ENCODE measurements at places on chromosomes 6 and 20.

DNA sequence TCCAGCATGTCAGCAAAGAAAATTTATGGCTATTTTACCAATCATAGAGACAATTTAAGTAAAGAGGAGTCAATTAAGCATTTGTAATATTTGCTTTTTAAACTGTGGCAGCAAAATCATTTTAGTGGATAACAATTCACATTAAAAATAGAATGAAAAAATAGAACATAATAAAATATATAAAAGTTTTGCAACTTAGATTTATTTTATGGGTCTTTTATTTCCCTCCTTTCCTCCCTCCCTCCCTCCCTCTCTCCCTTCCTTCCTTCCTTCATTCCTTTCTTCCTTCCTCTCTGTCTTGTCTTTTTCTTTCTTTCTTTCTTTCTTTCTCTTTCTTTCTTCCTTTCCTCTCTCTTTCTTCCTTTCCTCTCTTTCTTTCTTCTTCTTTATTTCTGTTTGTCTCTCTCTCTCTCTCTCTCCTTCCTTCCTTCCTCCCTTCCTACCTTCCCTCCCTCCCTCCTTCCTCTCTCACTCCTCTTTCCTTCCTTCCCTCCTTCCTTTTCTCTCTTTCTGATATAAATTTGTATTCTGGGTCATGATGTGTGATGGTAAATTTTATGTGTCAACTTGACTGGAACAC is 610.9 kb upstream of the CITED2 start:
- DNase-seq = no peak

DNA sequence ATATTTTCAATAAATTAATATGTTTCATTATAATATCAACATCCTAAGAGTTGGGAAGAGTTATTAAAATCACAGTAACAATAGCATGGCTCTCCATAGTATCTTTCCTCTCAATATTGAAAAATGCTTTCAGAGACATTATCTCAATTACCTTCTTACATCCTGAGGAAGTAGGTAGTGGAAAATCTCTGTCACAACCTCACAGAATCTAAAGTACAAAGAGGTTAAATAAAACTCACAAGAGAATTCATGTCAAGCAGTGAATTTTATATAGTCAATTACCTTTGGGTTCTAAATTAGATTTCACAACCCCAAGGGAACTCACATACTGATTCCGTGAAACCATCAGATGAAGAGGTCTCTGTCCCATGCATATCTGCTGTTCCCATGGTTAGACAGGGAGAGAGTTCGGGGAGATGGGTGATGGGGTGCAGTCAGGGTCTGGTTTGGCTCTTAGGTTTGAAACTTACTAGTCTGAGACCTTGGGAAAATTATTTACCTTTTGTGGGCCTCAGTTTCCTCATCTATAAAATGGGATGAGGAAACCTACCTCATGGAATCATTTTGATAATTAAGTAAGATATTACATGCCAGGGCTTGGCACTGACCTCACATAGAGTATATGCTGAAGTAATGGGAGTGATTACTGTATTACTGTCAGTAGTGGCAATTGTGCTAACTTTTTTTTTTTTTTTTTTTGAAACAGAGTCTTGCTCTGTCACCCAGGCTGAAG is 74.0 kb upstream of the SNX9 start:
- DNase-seq = no peak

GRCh38 chr6:23414051-23414445 is 712.0 kb upstream of the NRSN1 start:
- no peak for DNase-seq

GRCh38 chr6:15106958-15107643 is 138.8 kb upstream of the JARID2 start:
- no peak for DNase-seq

DNA sequence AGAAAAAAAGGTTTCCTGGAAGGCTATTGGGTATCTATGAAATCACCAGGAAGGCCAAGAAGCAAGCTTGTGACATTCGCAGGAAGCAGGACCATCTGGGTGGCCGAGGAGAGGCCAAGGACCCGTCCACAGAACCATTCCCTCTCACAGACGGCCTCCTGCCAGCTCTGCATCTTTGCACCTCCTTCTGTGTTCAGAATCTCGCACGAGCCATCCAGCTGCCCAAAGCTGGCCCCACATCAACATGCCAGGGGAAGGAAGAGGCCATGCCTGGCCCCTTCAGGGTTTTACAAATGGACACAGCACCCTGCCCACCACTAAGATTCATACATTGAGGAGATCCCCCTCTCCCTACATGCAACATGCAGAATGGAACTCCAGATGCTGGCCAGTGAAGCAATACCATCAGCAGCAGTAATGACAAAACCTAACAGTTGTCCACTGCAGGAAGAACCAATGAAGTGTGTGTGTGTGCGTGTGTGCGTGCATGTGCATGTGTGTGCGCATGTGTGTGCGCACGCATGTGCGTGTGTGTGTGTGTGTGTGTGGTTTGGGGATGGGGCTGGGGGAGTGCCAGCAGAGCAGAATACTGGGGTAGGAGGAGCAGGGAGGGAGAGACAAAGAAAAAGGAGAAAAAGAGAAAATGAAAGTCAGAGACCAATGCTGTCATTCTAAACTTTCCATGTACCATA is 184.2 kb upstream of the FOXQ1 start:
- no peak for DNase-seq

- no peak for DNase-seq
Observed at GRCh38 chr20:32387252-32387651, 29.1 kb downstream of the ASXL1 start.

DNA sequence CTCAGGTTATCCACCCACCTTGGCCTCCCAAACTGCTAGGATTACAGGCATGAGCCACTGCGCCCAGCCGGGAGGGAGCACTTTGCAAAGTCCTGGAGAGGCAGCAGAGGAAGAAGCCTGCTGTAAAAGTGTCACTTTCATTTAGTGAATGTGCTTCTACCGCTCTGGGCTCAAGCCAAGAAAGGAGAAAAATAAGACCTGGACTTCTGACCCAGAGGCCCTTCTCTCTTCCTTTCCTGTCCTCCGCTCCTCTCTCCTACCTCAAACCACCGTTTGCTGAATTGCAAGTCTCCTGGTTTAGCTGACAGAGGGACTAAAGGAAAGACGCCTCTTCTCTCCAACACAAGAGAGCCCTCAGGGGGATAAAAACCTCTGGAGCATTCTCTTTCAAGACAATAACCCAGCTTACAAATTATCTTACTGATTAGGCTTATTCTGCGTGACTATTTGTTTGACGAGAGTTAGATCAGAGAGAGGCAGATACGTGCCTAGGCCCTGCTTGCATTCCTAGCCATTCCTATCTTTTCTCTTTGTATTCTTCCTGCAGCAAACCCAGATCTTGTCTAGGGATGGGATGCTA is 84.2 kb upstream of the SLC22A23 start:
- no peak for DNase-seq

DNA sequence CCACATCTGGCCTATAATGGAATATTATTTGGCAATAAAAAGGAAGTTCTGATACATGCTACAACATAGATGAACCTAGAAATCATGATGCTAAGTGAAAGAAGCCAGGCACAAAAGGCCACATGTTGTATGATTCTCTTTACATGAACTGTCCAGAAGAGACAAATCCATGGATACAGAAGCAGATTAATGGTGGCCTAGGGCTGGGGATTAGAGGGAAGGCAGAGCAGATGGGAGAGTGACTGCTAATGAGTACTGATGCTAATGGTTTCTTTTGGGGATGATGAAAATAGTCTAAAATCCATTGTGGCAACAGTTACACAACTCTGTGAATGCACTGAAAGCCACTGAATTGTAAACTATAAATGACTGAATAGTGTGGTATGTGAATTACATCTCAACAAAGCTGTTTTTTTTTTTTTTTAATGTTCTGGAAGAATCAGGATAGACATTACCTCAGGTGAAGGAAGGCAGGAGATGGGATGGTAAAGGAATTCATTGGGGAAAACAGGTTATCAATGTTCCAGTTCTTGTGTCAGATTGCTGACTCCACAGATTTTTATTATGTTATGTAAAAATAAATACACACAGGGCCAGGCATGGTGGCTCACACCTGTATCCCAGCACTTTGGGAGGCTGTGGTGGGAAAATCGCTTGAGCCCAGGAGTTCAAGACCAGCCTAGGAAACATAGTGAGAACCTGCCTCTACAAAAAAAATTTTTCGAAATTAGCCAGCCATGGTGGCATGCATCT is 8.9 kb upstream of the SOX12 start:
- no peak for DNase-seq

- DNase-seq = no peak
Observed at GRCh38 chr6:131936156-131936555, 15.0 kb downstream of the CCN2 start.

DNA sequence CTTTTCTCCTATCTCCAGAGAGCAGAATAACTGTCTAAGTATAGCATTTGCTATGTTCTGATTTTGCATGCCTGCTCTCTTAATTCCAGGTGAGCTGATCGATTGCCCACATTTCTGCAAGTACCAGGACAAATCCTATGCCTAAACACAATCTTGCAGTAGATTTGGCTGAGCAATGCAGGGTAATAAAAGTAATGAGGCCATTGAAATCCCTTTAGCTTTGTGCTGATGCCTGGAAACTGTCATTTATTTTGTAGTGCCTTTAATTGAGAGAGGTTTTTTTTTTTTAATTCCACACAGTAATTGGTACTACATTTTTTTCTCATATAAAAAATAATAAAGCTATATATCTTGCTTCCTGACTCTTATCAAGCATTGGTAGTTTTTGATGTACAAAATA is 252.3 kb downstream of the NKAIN2 start:
- no peak for DNase-seq

GRCh38 chr6:9420316-9421015 is 985.1 kb upstream of the SLC35B3 start:
- no peak for DNase-seq

DNA sequence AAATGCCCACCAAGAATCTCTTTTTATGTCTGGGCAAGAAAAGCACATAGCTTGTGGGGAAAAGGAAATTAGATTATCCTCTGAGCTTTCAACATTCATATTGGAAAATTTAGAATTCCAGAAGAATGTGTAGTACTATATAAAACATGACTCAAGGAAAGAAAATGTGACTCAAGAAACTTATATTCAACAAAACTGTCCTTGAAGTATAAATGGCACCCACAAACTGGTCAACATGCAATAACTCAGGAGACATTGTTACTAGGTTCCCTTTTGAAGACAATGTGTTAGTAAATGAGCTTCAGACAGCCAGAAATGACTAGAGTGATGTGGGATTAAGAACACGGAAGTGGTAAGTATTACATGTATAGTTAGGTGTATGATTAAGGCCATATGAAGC is 26.1 kb upstream of the TINAG start:
- no peak for DNase-seq

- no peak for DNase-seq
Observed at GRCh38 chr20:61989741-61990140, 75.9 kb downstream of the TAF4 start.

- no peak for DNase-seq
Observed at GRCh38 chr20:16028923-16029322, 544.3 kb downstream of the KIF16B start.

DNA sequence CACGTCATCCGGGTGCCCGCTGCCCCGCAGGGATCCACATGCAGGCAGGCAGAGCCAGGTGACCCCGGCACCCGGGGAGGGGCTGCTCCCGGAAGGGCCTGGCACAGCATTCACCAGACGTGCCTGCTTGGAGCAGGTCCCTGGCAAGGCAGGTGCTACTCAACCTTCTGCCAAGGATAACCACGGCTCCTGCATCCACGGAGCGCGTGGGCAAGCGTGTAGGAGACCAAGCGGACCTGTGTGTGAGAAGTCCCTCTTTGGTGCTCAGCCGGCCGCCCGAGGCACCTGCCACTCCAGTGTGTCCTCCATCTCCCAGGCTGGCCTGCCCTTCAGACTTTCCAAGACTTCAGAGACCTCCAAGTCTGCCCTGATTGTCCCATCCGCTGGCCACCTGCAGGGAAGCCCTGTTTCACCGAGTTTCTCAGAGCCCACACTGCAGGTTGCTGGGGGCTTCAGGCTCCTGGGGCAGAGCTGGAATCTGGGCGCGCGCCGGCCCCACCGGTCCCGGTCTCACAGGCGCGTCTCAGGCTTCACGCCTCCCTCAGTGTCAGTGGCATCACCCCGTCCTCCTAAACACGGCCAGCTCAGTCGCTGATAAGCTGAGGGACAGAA is 124.3 kb downstream of the DLL1 start:
- DNase-seq = no peak

DNA sequence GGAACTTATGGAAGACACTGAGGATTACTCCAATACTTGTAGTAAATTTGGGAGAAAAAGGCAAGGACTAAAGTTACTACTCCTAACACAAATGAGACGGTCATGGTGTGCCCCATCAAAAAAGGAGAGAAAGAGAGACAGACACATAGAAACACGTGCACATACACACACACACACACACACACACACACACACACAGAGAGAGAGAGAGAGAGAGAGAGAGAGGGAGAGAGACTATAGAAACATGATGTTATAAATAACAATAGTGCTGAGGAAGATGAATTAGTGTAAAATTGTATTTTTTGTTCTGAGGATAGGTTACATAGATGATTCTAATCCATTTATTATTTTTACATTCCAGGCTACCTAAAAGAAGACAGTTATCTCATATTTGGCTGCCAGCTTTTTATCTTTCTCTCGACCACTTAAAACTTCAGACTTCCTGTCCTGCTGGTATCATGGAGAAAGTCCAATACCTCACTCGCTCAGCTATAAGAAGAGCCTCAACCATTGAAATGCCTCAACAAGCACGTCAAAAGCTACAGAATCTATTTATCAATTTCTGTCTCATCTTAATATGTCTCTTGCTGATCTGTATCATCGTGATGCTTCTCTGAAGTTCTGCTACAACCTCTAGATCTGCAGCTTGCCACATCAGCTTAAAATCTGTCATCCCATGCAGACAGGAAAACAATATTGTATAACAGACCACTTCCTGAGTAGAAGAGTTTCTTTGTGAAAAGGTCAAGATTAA is 10.5 kb downstream of the PLN start:
- no peak for DNase-seq

- no peak for DNase-seq
Observed at GRCh38 chr6:83226517-83226916, 33.4 kb downstream of the RWDD2A start.

DNA sequence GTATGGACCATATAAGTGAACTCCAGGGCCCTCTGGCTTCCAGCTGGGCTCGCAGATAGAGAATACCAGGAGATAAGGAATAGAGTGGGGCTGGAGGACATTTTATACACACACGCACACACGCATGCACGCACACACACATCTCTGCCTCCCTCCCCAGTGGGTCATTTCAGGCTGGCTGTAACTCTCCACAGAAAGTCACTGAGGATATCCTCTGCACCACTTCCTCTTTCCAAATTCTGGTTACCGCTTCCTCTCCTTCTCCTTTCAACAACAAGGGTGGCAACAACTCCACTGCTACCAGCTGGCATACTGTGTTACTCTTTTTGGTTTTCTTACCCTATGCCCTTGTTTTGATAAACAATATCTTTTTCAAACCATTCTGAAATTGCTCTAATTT is 280.2 kb downstream of the COL12A1 start:
- no peak for DNase-seq

GRCh38 chr6:14075095-14075503 is 42.5 kb upstream of the CD83 start:
- DNase-seq = no peak

GRCh38 chr20:60071965-60072364 is 113.7 kb downstream of the CDH26 start:
- no peak for DNase-seq

Data from lower leg skin (tissue), 4 donors.